Small intestine (tissue), 16 donors: ENCODE measurements at places on chromosomes 2 and 18. TPM values are rescaled to one million over a fixed set of nuclear protein-coding genes. Genes with fewer than 3 reads are reported as not detected.

Gene CCT4
- polyA plus RNA-seq: 107 TPM

Gene INHBB
- not detected for polyA plus RNA-seq

DNA sequence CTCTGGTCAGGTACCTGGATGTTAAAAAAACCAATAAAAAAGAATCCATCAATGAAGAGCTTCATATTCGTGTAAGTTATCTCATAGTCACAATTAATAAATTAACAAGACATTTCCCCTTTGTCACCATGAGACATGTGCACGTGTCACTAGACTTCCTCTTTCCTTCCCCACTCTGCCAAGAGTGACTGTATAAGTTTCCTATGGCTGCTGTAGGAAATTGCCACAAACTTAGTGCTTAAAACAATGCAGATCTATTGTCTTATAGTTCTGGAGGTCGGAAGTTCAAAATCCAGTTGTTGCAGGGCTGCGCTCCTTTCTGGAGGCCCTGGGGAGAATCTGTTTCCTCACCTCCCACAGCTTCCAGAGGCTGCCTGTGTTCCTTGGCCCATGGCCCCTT, 35.8 kb downstream of the SLC9A4 start:
- H3K36me3 ChIP-seq: no peaks in the 10 kb centered on the region
- no peak overlapping the region for H3K27ac ChIP-seq
- no peak for DNase-seq
- peaks cover 3% of the 10 kb centered on the region for H3K4me1 ChIP-seq
- peaks cover 4% of the 10 kb centered on the region for H3K27me3 ChIP-seq

DNA sequence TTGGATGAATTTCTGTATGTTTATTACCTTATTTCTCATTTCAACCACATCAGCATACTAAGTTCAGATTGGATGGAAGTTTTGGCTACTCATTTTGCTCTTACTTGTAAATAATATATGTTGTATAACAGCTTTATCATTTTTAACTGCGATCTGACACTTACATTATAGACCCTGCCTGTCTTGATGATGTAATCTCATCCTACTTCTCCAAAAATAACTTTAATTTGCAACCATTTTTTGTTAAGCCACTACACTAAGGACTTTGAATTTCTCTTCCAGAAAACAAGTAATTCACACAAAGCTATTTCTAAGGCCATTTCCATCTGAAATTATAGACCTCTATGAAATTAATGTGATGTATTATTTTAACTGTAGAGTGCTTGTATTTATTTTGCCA, 240.7 kb downstream of the WDR7 start:
- H3K36me3 ChIP-seq: no peaks in the 10 kb centered on the region
- no peaks in the 10 kb centered on the region for H3K27me3 ChIP-seq
- no peak overlapping the region for H3K27ac ChIP-seq
- no peak for DNase-seq
- H3K4me1 ChIP-seq: no peaks in the 10 kb centered on the region

GRCh38 chr2:26591619-26592505, 49.3 kb downstream of the CIB4 start:
- DNase-seq: no peak
- no peaks in the 10 kb centered on the region for H3K36me3 ChIP-seq
- no peaks in the 10 kb centered on the region for H3K27me3 ChIP-seq
- no peak overlapping the region for H3K27ac ChIP-seq
- H3K4me1 ChIP-seq: no peaks in the 10 kb centered on the region
- H3K4me3 ChIP-seq: no peak overlapping the region

DNA sequence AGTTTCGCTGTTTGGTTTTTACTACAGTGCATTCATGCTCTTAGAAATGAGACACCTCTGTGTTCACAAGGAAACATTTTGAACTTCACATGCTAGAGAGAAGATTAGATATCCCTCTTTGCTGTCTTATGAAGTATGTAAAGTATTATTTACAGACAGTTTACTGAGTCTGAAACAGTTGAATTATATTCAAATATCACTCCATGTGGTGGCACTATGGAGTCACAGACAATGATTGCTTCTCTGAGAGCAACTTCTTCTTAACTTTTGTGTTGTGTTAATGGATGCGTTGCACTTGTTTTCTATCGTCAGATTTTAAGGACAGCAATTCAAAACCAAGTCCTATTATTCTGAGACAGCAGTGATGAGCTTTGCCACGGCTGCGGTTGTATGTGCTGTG, 823.6 kb downstream of the GALR1 start:
- H3K27me3 ChIP-seq: no peaks in the 10 kb centered on the region
- no peak overlapping the region for H3K4me3 ChIP-seq
- no peaks in the 10 kb centered on the region for H3K4me1 ChIP-seq
- DNase-seq: no peak
- no peak overlapping the region for H3K27ac ChIP-seq
- H3K36me3 ChIP-seq: no peaks in the 10 kb centered on the region
